T-helper 1 cell (primary cell): ENCODE measurements at places on chromosomes 7 and 10.

- peak; percentile 25 for DNase-seq
These were observed 103.8 kb upstream of the PPIF start for GRCh38 chr10:79243181-79244067.

GRCh38 chr7:7125963-7126362 is 56.4 kb upstream of the C1GALT1 start:
- no peak for DNase-seq

DNA sequence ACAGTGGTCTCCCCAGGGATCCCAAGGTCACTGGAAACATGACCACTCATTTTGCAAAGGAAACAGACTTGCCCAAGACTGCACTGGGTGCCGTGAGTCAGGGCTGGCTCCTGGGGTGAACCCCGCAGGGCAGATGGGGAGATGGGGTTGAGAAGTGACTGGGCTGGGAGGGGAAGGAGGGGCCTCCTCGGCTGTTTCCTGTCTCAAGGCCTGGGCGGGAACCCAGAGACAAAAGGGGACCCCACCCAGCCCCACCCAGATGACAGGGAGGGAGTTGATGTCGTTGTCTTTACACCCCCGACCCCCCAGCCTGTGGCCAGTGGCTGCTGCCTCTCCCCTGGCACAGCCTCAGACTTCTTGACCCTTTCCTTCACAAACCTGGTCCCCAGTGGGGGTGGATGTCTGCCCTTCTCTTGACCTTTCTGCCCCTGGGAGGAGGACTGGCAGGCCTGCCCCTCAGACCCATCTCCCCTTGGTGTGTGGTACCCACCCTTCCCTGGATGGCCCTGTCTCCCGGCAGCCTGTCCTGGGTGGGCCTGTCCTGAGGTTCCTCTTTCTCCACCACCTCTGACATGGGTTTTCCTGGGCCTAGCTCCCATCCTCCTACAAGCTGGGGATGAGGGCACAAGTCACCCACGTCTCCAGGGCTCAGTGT is 1.4 kb downstream of the MYO1G start:
- DNase-seq, result peak; percentile 91

GRCh38 chr7:26046150-26046549 is 105.8 kb upstream of the NFE2L3 start:
- no peak for DNase-seq

DNA sequence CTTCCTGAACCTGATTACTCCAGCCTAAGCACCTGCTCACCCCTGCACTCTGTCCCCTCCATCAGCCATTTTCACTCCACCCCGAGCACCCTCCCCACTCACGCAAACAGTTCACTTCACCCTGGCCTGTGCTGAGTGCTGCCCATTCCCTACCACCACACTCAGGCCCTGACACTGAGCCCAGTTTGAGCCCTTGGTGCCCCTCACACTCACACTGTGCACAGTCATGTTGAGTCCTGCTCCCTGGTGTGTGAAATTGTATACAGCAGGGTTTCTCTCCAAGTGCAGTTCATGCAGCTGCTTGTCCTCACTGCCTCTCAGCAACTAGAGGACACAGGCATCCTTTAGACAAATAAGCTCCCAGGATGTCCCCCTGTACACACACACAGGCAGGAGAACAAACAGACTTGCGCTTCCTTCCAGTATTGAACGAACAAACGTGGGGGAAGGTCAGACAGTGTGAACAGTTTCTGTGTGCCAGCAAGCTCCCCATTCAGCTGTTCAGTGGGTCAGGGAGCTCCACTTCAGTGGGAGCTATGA is 6.8 kb downstream of the MYO1G start:
- no peak for DNase-seq

- no peak for DNase-seq
These were observed 31.1 kb upstream of the ABCA13 start for GRCh38 chr7:48140001-48140681.

DNA sequence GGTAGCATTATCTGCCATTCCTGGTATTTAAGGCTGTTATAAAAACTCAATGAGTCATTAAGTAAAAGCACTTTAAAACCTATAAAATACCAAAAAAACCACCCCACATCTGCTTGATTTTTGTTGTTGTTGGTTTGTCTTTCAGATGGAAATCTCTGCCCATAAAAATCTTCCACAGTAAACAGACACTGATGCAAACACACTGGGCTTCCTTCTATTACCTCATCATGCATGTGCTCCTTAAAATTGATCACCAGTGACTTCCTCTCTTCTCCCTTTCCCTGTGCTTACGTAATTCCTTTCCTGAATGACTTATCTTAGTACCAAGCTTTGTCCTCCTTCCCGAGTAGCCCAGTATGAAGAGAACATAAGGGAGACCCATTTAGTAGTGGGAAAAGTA is 167.2 kb downstream of the EVX1 start:
- DNase-seq, result no peak

DNA sequence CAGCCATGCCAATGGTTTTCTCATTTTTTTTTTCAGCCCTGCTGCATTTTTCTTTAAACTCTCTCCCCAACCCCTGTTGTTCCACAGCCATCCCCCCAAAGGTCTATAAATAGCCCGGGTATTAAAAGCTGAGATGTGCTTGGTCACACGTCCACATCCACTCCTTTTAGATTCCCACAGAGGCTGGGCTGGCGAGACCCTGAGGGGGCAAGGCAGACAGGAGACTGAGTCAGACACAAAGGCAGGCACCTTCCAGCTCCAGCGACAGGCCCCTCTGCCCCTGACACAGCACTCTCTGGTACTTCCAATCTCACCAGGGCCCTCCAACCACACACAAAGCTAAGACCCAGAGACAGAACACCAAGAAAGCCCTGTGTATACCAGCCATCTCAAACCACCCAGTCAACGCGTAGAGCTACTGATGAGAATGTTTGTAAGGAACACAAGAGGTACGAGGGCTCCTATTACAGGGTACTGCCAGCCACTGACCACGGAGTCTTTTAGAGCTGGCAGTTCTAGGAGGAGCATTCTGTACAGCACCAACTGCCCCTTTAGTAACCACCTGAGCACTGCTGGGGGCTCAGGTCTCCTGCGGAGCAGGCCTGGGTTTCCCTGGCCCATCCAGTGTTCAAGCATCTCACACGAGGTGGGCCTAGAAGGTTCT is 64.2 kb upstream of the DDC start:
- DNase-seq, result no peak

- no peak for DNase-seq
These were observed 131.0 kb upstream of the C1GALT1 start for GRCh38 chr7:7051206-7051877.

DNA sequence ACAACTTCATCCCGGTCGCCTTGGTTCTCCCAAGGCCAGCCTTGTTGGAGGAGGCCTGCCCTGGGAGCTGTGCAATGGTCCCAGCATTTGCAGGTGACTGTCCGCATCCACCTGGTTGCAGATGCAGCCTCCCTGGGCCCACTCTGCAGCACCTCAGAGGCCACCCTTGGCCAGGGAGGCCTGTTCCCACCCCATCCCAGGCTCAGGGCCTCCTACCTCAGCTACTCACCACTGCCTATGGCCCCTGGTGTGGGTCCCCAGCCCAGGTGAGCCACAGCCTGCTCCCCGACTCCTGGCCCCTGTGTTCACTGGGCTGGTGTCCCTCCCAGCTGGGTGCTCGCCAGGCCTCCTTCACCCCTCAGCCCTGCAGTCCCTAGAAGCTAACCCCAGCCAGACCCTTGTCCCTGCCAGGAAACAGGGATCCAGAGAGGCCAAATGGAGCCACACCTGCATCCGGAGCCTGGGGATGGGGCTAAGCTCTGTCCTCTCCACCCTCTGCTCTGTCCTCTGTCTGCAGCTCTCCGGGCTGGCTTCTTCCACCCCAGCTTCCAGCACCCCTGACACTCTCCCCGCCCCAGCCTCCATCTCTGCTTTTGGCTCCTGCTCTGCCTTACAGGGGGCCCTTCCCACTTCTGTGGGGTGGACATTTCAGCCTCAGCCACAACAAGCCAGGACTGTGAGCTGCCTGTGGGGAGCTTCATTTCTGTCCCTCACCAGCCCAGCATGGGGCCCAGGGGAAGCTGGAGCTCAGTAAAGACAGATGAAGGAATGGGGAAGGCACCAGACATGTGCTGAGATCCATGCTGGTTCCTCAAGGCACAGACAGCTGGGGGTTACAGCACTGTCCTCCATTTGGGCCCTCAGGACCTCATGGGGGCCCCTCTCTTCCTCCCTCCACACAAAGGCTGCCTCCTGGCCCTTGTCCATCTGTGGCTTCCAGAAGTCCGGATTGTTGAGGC is 35.6 kb upstream of the ANTXRL start:
- DNase-seq, result no peak

DNA sequence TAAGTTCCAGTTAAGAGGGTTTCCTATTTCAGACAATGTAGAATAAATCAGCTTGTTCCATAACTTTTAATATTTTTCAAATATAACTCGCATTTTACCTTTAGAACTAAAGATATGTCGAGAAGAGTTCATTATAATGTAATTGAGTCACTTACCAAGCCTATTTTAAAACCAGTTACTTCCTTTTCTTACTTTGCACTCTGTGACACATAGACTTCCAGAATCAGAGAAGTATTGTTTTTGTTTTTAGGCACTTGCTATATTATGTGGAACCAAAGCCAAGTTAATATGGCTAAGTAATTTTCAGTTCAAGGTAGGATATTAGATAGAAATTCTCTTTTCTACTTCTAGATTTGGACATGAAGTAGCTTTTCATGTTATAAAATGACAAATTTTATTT is 182.7 kb upstream of the PRPS1L1 start:
- DNase-seq, result no peak

GRCh38 chr10:69912589-69912988 is 110.9 kb downstream of the COL13A1 start:
- DNase-seq, result no peak

GRCh38 chr7:519484-520390 is at the start of gene PDGFA:
Gene PDGFA, minus strand, starts transcription at chr7:519846. Its CDS starts 845 bp downstream, at chr7:519001.
- DNase-seq, result no peak

DNA sequence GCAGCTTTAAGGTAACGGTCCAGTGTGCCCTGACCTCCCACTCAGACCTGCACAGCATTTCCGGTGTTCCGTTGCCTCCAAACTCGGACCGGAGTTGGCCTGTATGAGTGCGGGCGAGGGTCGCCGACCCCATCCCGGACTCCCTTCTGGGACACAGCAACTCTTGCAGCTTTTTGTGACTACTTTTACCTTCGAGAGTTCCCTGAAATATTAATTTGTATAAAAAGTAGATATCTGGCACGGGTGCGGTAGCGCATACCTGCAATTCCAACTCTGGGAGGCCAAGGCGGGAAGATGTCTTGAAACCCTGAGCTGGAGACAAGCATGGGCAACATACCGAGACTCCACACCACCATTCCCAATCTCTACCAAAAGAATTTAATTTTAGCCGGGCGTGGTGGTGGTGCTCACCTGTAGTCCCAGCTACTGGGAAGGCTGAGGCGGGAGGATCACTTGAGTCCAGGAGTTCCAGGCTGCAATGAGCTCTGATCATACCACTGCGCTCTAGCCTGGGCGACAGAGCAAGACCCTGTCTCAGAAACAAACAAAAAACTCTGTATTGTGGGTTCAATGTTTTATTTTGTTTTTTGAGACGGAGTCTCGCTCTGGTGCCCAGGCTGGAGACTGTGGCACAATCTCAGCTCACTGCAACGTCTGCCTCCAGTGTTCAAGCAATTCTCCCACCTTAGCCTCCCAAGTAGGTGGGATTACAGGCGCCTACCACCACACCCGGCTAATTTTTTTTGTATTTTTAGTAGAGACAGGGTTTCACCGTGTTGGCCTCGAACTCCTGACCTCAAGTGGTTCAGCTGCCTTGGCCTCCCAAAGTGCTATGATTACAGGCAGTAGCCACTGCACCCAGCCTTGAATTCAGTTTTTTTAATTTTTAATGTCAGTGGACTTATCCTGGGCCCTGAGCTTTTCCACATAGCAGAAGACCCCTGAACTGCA is 1.1 kb upstream of the PPP1R35 start:
- no peak for DNase-seq

DNA sequence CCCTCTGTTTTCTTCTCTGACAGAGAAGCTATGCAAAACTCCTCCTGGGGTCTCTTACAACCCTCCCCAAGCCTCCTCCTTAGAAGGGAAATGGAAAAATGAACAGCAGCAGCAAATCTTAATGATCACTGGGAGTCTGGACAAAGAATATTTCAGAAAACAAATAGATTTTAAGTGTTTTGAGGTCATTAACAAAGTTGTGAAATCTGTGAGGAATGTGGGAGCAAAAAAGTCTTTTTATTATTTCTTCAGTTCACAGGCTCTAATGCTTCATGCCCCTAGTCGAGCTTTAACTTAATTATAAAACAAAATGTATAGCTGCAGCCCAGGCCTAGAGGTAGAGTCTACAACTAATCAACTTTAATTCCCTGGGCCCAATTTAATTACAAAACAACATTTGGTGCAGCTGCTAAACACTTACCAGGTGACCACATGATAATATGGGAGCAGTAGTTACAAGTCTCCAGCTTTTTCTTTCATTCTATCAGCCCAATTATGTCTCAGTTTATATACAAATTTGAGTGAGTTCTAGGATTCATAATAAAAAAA is 293.2 kb downstream of the THSD7A start:
- no peak for DNase-seq

DNA sequence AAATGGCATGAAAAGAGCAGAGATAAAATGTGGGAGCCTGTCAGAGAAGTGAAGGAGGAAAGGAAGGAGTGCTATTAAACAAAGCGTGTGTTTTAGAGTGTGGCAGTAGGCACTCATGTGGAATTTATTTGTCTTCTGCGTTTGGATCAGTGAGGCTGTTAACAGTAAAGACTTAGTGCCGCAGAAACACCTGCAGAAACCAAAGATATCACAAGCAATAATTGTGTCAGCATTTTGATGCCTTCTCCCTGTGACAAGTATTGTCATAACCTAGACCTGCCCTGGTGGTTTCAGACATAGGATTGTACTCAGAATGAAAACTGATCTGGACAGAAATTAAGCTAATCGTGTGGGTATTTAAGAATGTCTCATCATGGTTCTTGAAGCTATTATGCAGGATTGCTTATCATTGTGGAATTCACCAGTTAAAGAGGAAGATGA is 191.0 kb downstream of the CAMK1D start:
- DNase-seq, result no peak

GRCh38 chr10:77699080-77699645 is 61.6 kb upstream of the KCNMA1 start:
- no peak for DNase-seq

DNA sequence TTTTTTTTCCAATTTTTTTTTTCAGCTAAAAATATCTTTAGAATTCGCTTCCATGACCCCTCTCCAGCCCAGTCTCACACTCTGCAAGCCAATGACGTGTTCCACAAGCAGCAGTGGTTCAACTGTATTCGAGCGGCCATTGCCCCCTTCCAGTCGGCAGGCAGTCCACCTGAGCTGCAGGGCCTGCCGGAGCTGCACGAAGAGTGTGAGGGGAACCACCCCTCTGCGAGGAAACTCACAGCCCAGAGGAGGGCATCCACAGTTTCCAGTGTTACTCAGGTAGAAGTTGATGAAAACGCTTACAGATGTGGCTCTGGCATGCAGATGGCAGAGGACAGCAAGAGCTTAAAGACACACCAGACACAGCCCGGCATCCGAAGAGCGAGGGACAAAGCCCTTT is 42.8 kb downstream of the CALML5 start:
- DNase-seq, result no peak

DNA sequence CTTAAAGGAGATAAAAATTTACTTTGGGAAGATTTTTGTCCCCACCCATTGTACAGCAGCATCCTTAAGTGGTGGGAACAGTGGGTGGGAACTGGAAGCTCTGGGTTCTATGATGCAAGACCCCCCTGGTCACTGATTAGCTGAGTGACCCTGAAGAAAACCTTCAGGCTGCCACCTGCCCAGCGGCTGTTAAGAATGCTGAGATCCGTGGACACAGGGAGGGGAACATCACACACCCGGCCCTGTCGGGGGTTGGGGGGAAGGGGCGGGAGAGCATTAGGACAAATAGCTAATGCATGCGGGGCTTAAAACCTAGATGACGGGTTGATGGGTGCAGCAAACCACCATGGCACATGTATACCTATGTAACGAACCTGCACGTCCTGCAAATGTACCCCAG is 14.5 kb downstream of the CARD11 start:
- DNase-seq, result no peak

GRCh38 chr10:1560535-1561192 is 176.7 kb downstream of the ADARB2 start:
- no peak for DNase-seq
